ENCODE measurements at places on chromosomes 13 and 19.

- DNase-seq, result no peak
These were observed 69.1 kb upstream of the FLT1 start for GRCh38 chr13:28564030-28564429.

- DNase-seq, result no peak
These were observed 59.6 kb downstream of the ARHGAP35 start for GRCh38 chr19:46920362-46920761.

DNA sequence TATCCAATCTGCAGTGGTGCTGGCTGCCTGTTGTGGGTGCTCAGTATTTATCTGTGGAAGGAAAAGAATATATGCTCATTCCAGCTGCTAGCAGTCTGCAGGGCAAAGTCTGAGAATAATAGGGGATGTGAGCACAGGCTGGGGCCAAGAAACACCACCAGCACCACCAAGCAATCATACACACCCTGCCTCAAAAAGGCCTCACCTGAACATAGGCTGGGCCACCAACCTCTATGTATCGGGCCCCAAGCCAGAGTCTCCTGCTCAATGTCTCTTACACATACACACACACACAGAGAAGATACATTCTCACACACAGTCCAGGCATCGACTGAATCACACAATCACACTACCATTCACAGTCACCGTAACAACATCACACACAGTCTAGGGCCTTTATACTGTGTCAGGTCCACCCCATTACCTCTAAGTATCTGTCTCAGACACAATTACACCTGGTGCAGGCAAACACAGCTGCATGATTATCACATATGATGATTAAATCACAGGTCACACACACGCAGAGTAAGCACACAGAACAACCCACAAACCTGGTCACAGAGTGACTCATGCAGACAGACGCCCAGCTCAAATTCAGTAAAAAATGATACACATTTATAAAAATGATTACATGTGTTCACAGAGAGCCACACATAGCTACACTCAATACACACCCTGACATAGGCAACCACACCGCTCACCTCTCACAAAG lies 1.3 kb upstream of the ZSCAN22 start:
- DNase-seq, result no peak

GRCh38 chr19:14059093-14059480 lies 2.8 kb downstream of the PALM3 start:
- peak; percentile 53 for DNase-seq

GRCh38 chr13:28347456-28348371 lies 147.2 kb downstream of the FLT1 start:
- no peak for DNase-seq

DNA sequence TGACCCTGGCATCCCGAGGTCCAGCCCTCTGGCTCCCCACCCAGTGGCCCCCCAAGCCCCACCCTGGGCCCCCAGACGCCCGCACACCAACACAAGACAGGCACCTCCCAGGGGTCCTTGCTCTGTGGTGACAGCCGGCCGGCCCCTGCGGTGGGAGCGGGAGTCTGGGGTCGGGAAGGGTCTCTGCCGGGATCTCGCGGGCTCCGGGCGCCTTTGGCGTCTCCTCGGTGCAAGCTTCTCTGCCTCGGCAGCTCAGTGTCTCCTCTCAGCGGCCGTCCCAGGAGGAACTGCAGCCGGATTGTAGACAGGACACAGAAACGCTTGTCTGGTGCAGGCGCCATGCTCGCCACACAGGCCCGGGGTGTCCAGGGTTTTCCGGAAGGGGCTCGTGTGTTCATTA lies 43.7 kb downstream of the TMEM255B start:
- no peak for DNase-seq

DNA sequence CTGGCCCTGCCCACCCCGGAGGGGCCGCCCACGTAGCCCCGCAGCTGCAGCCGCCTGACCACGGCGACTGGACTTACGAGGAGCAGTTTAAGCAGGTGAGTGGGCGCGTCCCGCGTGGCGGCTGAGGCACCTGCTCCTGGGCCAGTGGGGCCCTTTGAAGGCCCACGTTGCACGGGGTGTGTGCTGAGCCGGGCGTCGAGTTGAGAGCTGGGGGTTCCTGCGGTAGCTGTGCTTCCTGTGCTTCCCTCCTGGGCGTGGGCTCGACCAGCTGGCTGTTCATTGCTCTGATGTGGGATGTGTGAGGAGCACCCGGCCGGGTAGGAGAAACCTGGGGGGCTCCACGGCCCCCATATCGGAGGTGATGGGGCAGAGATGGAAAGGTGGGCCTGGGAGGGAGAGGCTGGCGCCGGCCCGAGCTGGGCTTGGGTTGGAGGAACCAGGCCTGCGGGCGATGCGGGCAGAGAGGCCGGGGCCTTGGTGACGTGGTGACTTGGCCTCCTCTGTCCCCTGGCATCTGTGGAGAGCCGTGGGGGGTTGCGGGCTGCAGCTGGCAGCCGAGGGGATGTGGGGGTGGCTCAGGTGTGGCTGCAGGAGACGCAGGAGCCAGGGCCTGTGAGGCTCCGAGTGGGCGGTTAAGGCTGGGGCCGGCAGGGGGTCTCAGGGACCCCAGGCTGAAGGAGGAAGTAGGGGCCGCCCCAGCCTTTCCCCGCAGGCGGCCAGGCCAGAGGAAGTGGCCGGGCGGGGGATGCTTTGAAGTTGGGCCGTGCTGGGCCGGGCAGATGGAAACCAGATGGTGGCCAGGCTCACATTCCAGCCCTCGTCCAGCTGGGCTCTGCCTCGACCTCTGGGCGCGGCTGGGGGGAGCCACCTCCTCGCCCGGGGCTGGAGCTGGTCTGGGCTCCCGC lies 7.1 kb downstream of the ARID3A start:
- no peak for DNase-seq

- DNase-seq, result no peak
These were observed 26.9 kb downstream of the SIPA1L3 start for GRCh38 chr19:37933937-37934358.

- no peak for DNase-seq
These were observed 79.9 kb upstream of the RAP2A start for GRCh38 chr13:97353927-97354675.

GRCh38 chr19:7779631-7780486 lies 16.8 kb downstream of the CLEC4M start:
- DNase-seq, result no peak

DNA sequence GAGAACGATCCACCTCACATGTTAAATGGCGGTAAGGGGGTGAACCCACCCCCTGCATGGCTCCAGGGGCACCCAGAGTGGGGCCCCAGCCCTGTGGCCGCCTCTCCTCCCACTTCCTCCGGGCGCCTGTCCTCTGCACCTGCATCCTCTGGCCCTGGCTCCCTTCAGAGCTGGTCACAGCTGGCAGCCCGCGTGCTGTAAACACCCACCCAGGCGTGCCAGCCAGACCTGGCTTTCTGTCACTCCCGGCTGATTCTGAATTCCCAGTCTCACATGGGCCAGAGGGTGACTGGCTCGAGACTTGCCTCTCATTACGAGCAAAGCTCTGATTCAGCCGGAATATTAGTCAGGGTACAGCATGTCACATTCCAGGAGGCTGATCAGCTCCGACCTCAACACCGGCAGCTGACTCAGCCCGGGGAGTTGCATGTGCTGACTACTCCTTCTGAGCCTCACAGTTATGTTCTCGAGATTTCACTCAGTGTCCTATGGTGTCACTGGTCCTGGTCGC lies 75.1 kb downstream of the GNG7 start:
- no peak for DNase-seq

GRCh38 chr13:99949679-99950413 lies 21.7 kb downstream of the ZIC5 start:
- DNase-seq, result no peak

Data from effector memory CD8-positive, alpha-beta T cell (primary cell).